Ascending aorta (tissue), 2 donors: ENCODE measurements at places on chromosomes 3 and 15.

- H3K4me3 ChIP-seq: no peak overlapping the region
- no peaks in the 10 kb centered on the region for H3K4me1 ChIP-seq
- no peaks in the 10 kb centered on the region for H3K36me3 ChIP-seq
Observed at GRCh38 chr15:62883938-62884479, 158.5 kb upstream of the TPM1 start.

GRCh38 chr3:144384241-144384979 is 412.8 kb downstream of the DIPK2A start:
- no peak overlapping the region for H3K27ac ChIP-seq
- no peaks in the 10 kb centered on the region for H3K36me3 ChIP-seq
- H3K27me3 ChIP-seq: no peaks in the 10 kb centered on the region
- no peak for DNase-seq
- H3K4me1 ChIP-seq: no peaks in the 10 kb centered on the region

DNA sequence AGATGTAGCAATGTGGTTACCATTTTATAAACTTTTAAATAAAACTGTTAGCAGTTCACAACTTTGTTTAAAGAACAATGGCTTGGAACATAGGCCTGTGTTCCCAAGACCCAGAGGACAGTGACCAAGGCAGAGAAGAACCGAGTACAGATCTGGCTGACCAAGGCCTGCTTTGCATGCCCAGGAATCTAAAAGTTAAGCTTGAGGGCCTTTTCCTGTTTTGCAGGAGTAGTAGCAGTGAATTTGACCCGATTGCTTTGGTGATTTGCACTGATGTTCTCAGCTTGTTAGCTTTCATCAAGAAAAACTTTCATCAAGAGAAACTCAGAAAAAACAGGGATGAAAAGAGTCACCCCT is 9.9 kb downstream of the FILIP1L start:
- peaks cover 4% of the 10 kb centered on the region for H3K4me1 ChIP-seq
- H3K36me3 ChIP-seq: no peaks in the 10 kb centered on the region
- DNase-seq: no peak
- H3K4me3 ChIP-seq: no peak overlapping the region

GRCh38 chr3:121483290-121483689 is 62.5 kb downstream of the POLQ start:
- no peak overlapping the region for H3K27ac ChIP-seq
- H3K4me1 ChIP-seq: no peaks in the 10 kb centered on the region
- no peak for DNase-seq
- H3K36me3 ChIP-seq: no peaks in the 10 kb centered on the region

DNA sequence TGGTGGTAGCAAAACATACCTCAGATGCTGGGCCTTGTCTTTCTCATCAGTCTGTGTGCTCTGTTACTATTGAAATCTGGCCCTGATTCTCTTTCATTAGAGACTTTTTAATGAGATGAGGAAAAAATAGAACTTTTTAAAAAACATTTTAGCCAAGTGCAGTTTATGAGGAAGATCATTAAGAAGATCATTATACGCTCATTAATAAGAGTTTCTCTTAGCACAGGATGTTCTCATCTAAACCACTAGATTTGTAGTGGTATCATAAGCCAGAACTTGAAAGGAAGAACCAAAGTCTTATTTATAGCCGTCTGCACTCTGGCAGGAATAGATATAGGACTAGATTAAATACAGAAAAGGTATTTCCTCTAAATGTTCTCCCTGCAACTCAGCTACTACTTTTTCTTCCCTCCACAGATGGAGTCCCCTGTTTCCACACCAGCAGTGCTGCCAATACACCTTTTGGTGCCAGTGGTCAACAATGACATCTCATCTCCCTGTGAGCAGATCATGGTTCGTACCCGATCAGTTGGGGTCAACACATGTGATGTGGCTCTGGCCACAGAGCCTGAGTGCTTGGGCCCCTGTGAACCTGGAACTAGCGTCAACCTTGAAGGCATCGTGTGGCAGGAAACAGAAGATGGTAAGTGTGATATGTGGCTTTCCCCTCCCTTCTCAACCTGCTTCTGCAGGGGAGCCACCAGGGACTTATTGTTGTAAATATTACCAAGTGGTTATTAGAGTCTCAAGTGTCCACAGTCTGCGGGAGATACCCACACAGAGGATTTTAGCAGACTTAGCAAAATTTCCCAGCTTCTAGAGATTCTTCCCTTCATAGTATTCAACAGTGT is 152.8 kb downstream of the RBPMS2 start:
- H3K36me3 ChIP-seq: peaks cover 4% of the 10 kb centered on the region
- H3K4me1 ChIP-seq: peaks cover 11% of the 10 kb centered on the region
- DNase-seq: no peak
- no peaks in the 10 kb centered on the region for H3K27me3 ChIP-seq

GRCh38 chr15:100247228-100248225 is 94.2 kb downstream of the ADAMTS17 start:
- no peaks in the 10 kb centered on the region for H3K27me3 ChIP-seq
- H3K4me3 ChIP-seq: no peak overlapping the region
- peak; percentile 58 for DNase-seq
- no peak overlapping the region for H3K27ac ChIP-seq
- peaks cover 19% of the 10 kb centered on the region for H3K4me1 ChIP-seq

- no peak overlapping the region for H3K4me3 ChIP-seq
- H3K36me3 ChIP-seq: no peaks in the 10 kb centered on the region
- no peak overlapping the region for H3K27ac ChIP-seq
- no peaks in the 10 kb centered on the region for H3K4me1 ChIP-seq
- DNase-seq: no peak
- H3K27me3 ChIP-seq: no peaks in the 10 kb centered on the region
Observed at GRCh38 chr3:135452881-135453280, 512.6 kb upstream of the PPP2R3A start.

GRCh38 chr3:38649500-38650247 is at the start of gene SCN5A:
TSS of gene SCN5A (minus strand) at chr3:38649687. CDS start at chr3:38633307, 16,380 bp downstream.
- no peak for DNase-seq
- H3K4me1 ChIP-seq: peaks cover 9% of the 10 kb centered on the region
- H3K4me3 ChIP-seq: peak within 1 kb of the TSS; percentile 71
- H3K36me3 ChIP-seq: no peaks in the 10 kb centered on the region
- H3K27ac ChIP-seq: no peak within 1 kb of the TSS
- no peaks in the 10 kb centered on the region for H3K27me3 ChIP-seq

- no peak overlapping the region for H3K4me3 ChIP-seq
- H3K4me1 ChIP-seq: no peaks in the 10 kb centered on the region
- no peak for DNase-seq
- no peaks in the 10 kb centered on the region for H3K27me3 ChIP-seq
- H3K36me3 ChIP-seq: peaks cover 45% of the 10 kb centered on the region
Observed at GRCh38 chr3:124633524-124633923, 96.7 kb upstream of the UMPS start.

DNA sequence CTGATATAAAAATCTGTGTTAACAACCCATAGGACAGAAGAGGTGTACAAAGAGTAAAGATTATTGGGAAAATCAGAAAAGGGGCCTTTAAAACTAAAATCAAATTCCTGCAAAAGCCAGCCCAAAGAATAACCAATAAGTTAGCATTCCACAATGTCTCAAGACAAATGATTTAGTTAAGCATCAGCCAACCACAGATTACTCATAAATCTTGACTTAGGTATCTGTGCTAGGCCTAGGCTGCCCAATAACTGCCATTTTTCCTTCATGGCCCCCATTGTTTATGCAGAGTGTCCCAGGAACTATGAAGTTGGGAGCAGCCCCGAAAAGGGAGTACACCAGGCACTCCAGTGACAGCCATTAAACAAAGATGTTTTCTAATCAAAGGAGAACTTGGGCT is 7.4 kb downstream of the TRANK1 start:
- H3K4me3 ChIP-seq: no peak overlapping the region
- DNase-seq: no peak
- H3K36me3 ChIP-seq: no peaks in the 10 kb centered on the region
- peaks cover 16% of the 10 kb centered on the region for H3K4me1 ChIP-seq
- no peaks in the 10 kb centered on the region for H3K27me3 ChIP-seq
- H3K27ac ChIP-seq: no peak overlapping the region

GRCh38 chr15:97972366-97972765 is 11.9 kb downstream of the ARRDC4 start:
- DNase-seq: no peak
- H3K27me3 ChIP-seq: no peaks in the 10 kb centered on the region
- H3K4me1 ChIP-seq: no peaks in the 10 kb centered on the region
